ENCODE measurements at places on chromosomes 6 and 20.
A peak's percentile ranks its signal among the peaks of the same experiment; 100 is the strongest.

DNA sequence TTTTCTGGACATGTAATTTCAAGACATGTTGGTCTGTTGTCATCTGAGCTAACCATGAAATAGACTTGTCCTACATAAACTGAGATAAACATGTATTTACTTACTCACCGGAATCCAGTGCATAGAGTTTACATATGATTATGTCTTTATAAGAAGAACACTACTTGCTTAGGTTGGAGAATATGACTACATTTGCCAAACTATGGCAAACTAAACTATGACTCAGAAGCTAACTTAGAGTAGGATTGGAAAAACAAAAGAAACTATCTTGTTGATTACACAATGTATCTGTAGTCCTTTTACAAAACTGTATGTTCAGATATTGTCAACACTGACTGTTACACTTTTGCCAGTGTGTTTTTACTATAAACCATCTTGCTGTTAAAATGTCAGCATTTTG, 113.3 kb downstream of the CRYBG1 start:
- DNase-seq: no peak

GRCh38 chr20:51353491-51353890, 189.0 kb downstream of the NFATC2 start:
- DNase-seq: no peak

DNA sequence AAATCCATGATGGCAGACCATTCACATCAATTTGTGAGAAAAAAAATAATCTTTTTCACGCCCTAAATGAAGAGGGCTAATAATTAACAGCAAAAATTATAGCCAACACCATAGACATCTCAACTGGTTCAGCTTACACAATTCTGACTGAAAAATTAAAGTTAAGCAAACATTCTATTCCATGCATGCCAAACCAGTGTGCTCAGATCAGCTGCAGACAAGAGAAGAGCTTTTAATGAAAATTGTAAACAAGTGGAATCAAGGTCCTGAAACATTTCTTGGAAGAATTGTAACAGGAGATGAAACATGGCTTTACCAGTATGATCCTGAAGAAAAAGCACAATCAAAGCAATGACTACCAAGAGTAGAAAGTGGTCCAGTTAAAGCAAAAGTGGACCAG, 710.4 kb downstream of the EPHA7 start:
- no peak for DNase-seq

DNA sequence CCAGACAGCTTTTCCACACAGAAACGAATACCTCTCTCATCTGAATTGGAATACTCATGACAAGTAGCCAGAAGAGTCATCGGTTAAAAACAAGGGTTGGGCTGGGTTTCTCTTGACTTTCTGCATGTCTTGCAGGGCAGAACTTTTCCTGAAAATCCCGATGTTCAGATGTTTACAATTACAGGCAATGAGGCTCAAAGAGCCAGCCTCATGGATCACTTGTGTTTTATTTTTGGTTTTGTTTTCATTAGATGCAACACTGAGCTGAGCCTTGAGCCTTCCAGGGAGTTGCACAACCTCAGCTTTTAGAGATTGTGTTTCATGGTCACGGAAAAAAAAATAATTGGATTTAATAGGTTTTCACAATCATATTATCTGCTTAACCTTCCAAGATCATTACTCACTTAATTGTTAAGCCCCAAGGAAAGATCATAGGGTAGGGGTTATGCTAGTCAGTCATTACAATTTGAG, 288.1 kb upstream of the PRDM1 start:
- no peak for DNase-seq

- no peak for DNase-seq
Measured at GRCh38 chr20:62941792-62942191, 3.8 kb downstream of the GID8 start.

- no peak for DNase-seq
Measured at GRCh38 chr6:169169375-169169774, 84.3 kb downstream of the THBS2 start.

GRCh38 chr6:113644861-113645575, 212.1 kb upstream of the MARCKS start:
- no peak for DNase-seq

- DNase-seq: no peak
Measured at GRCh38 chr6:169542491-169542890, 159.3 kb downstream of the WDR27 start.

DNA sequence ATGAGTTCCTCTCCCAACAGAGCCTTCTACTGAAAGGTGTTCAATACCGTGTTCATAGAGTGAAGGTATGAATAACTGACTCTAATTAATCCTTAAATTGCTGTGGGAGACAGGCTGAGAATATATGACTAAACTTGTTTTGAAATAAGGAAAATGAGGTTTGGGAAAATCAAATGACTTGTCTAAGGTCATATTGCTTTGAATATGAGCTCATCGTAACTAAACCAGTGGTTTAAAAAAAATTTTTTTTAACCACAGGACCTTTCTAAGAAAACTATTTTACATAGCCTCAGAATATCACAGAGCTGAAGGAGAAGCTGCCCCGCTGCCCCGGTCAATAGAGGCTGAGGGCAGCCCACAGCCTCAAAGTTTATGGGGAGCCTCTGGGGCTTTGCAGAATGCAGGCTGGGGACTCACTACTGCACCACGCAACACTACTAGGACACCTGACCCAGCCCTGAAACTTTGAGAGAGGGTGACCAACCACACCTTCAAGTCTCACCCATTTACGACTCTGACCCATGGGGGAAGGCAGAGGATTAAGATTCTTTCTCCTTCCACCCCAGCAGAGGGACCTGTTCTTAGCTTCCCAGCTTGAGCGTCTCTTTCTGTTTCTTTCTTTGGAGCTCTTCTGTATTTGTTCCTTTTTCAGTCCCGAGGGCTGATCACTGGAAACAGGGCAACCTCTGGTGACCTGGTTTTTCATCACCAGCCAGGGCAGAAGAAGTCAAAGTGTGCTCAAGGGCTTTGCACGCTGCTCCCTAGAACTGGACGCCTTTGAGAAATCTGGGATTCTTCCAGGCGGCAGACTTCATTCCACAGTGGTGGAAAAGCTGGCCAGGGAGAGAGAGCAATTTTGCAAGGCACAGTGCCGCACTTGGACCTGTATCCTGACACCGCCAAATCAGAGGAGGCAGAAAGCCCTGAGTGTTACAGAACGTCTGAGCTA, 220.2 kb downstream of the ATXN1 start:
- no peak for DNase-seq

GRCh38 chr6:44054721-44055559, 72.3 kb downstream of the MRPL14 start:
- DNase-seq: no peak

DNA sequence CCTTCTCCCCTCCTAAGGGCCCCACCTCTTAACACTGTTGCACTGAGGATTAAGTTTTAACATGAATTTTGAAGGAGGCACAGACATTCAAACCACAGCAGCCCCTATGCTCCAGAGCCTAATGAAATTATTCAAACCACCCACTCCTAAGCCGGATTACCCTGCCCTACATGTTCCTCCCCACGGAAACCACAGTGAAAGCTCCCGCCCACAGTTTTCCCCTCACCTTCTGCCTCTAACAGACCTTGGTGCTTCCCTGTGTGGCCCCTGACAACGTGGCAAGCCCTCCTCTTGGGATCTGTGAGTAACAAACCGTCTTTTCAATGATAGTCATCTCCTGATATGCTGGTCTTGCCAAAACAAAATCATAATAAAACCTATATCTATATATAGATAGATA, 74.8 kb downstream of the RIN2 start:
- DNase-seq: no peak

- no peak for DNase-seq
Measured at GRCh38 chr6:124551711-124552233, 410.5 kb upstream of the RNF217 start.

GRCh38 chr6:146968041-146968760, 236.0 kb upstream of the STXBP5 start:
- DNase-seq: no peak

DNA sequence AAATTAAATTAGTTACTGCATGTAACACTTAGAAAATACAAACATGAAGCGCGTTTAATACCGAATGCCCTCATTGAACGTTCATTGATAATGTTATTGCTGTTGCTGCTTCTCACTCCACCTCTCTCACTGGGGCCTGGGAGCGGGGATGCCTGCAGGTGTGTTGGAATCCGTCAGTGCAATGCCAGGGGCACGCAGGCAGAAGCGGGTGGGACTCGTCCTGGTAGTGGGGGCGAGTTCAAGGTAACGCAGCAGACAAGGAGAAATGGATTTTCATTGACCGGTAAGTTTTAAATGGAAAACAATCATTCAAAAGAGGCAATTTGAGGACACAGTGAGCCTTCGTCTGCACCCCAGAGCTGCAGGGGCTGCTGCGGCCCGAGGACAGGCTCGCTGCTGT, 71.2 kb upstream of the AFDN start:
- DNase-seq: no peak

DNA sequence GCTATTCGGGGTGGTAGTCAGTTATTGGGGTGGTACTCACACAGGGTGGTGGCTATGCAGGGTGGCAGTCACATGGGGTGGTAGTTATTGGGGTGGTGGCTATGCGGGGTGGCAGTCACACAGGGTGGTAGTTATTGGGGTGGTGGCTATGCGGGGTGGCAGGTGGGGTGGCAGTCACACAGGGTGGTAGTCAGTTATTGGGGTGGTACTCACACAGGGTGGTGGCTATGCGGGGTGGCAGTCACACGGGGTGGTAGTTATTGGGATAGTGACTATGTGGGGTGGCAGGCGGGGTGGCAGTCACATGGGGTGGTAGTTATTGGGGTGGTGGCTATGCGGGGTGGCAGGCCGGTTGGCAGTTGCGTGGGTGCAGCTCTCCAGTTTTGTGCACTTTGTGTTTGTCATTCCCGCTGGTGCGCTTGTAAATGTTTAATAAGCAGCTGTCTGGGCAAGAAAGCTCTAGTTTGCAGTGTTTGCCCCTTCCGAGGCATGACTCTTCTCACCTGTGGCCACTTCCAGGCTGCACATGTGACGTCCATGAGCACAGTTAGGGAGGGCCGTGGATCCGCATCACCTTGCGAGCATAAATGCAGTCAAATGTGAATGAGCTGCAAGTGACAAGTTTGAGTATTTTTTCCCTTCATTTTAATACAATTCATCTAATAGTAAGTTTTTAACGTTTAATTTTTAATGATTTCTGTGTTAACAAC, 219.0 kb upstream of the CST7 start:
- no peak for DNase-seq

DNA sequence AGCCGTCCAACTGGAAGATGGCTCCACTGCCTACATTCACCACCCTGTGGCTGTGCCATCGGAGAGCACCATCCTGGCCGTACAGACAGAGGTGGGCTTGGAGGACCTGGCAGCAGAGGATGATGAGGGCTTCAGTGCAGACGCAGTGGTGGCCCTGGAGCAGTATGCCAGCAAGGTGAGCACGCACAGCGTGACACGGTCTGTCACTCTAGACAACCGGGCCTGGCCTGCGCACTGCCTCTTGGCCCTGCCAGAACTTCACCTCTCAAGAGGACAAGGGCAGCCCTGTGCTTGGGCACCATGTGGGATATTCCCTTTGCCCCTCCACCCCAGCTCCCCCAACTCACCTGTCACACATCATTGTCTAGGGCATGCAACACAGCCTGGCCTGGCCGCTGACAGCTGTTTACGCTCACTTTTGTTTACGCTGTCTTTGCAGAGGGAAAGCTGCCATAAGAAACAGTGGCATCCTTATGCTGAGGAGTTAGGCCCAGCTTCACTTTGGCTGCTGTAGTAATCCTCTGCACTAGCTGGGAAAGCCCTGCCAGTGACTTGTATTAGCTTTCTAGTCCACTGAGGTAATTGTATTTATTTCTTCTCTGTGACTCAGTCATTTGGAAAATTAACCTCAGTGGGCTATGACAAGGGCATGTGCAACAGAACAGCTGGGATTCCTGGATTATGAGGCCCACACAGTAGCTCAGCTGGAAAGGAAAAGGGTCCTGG, 9.8 kb upstream of the DEF6 start:
- no peak for DNase-seq

- no peak for DNase-seq
Measured at GRCh38 chr6:165988757-165989456, 178.7 kb downstream of the TBXT start.

- DNase-seq: peak; percentile 34
Measured at GRCh38 chr6:14673201-14673600, 555.6 kb downstream of the CD83 start.

DNA sequence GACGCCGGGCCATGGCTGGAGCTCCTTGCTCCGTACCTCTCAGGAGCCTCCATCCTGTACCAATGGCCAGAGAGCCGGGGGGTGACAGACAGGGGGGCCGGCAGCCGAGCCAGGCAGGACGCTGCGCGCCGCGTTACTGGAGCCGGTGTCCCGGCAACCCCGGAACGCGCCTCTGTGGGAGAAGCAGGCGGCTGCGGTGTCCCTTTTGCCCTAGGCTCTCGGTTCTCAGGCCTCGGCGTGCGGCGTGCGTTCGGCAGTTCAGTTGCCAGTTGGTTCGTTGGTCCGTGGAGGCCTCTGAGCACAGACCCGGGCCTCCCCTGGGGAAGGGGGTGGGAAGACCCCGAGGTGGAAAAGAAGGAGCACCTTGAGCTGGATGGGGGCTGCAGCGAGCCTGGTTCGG, at the start of gene SPATS1:
Gene SPATS1 (plus strand): TSS at position 162 of the 400 bp plus-strand sequence. CDS start 446 bp downstream, outside the sequence.
- DNase-seq: no peak

GRCh38 chr20:15654208-15654649, 919.0 kb downstream of the KIF16B start:
- DNase-seq: peak; percentile 60

DNA sequence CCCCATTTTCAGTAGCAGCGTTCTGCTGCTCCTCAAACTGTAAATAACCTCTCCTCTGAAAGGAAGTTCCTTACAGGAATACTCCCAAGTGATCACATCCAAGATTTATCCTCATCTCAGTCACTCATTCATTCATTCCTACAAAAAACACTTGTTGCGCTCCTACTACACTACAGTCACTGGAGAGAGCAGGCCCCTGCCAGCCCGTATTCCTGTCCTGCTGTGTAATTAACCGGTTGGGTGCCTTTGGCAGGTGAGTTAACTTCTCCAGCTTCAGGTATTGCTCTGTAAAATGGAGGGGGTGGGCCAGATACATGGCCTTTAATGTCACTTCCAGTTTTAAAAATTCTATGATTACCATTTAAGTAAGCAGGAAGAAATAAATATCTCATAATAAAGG, 15.0 kb upstream of the ZBTB24 start:
- no peak for DNase-seq

DNA sequence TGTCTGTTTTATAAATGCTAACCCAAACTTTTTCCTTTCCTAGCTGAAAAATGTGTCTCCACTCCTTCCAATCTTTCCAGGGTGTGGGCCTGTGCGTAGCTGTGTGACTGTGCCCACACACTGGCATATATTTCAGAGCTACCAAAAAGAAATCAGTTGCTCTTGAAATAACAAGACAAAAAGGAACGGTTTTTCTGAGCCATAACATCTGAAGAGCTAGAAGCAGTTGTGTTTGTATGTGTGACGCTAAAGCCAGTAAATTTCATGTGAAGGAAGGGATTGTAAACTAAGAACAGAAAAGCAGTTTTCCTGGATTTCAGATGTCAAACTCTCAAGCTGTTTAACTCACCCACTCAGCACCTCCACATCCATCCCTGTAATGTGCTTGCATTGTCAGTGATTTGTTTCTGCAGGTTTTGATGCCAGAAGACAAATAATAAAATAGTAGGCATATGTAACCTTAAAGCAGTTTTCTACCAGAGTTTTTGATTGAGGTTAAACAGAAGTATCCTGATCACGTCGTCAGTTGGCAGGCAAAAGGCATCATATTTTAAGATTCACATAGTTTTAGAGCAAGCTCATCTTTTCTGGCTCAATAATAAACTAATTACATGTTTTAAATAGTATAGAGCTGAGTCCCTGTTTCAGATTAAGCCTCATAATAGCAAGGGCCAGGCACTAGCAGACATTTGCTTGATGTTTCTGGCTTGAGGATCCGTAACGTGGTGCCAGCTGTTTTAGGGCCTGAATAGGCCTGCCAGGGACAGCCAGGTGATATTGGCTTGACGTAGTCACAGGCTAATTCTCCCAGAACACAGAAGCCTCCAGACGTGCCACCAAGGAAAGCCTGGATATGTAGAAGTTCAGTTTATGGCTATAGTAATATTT, 90.9 kb downstream of the FOXO3 start:
- peak; percentile 52 for DNase-seq
